ENCODE measurements at places on chromosomes 16 and 17.

DNA sequence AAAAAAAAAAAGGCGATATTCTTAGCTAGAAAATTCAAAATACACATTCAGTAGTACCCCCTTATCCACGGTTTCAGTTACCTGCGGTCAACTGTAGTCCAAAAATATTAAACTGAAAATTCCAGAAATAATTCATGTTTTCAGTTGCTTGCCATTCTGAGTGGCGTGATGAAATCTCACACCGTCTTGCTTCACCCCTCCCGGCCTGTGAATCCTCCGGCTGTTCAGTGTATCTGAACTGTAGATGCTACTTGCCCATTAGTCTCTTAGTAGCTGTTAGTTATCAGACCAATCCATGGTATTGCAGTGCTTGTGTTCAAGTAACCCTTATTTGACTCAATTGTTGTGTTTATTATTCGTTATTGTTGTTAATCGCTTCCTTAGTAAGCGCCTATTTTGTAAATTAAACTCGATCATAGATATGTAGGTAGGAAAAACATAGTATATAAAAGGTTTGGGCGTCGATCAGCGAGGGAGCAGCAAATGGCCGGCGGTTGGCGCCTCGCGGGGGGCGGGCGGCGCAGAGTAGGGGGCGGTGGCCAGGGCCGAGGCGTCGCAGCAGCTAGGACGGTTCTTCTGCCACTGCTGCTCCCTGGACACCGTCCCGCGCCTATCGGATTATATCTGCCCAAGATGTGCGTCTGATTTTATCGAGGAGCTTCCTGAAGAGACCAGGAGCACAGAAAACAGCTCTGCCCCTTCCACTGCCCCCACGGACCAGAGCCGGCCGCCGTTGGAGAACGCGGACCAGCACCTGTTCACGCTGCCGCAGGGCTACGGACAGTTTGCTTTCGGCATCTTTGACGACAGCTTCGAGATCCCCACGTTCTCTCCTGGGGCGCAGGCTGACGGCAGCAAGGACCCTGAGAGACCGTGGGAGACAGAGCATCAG lies 39.8 kb upstream of the AKAP1 start:
- DNase-seq: no peak

DNA sequence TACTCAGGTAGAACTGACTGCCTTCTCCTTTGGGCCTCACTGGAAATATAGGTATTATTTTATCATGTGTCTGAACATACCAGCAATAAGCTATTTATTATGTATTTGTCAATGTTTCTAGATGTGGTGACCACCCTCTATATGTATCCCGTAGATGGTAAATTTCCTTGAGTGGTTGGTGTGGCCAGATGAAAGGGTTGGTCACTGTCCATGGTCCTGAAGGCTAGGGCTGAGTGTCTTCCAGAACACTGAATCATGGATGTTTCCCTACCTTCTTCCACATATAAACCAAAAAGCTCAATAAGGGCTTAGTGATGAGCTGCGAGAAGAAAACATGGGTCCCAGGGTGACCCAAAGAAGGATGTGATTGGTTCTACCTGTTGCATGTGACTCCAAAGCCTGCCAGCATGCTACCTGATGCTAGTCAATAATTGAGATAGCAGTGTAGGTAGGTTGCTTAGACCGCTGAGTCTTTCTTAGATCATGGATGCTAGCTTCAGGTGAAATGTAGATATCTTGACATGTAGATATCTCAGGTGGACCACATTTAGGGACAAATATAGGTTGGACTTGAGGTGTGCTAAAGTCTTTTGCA lies 150.3 kb downstream of the ASIC2 start:
- DNase-seq: no peak

GRCh38 chr16:82070656-82071369 lies 35.8 kb downstream of the HSD17B2 start:
- DNase-seq: no peak

DNA sequence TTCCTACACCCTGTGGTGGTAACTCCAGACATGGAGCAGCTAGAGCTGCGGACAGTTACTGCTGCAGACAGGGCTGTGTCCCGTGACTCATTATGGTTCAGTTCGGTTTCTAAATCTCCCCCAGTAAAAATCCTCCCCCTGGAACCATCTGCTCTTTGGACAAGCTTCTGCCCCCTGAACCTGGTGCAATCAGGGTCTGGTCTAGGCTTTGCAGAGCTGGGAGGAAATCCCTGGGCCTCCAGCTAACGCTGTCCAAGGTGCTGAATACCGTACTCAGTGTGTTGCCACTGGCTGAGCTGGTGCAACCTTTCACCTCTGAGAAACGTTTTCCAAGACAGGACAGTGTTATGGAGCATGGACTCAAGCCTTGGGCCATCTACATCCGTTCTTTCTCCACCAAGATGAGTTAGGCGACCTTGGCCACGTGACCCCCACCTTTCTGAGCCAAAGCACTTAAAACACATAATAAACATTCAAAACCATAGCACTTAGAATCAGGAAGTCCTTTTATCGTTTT lies 142.0 kb downstream of the CPPED1 start:
- no peak for DNase-seq

- no peak for DNase-seq
Observed at GRCh38 chr16:3797904-3798811, 80.8 kb upstream of the TRAP1 start.

- DNase-seq: peak; percentile 3
Observed at GRCh38 chr16:49980166-49980565, 44.9 kb upstream of the CNEP1R1 start.

- DNase-seq: no peak
Observed at GRCh38 chr16:68469796-68470460, 21.6 kb upstream of the SMPD3 start.

DNA sequence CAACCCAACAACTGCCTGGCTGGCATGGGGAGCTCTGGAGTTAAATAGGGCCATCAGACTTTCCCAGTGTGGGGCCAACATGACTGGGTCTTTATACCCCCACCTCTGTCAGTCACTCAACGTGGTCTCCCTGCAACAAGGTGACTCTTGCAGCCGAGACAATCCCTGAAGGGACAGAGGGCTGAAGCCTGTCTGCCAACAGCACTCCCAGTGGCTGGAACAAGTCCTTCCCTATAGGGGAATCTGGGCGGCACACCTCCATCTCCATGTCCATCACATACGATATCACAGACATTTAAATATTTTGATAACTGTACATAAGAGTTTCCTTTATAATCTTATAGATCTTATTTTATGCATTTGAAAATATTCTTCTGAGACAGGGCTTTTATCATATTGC lies 4.8 kb upstream of the MAPT start:
- DNase-seq: no peak

GRCh38 chr17:20190605-20191004 lies 181.4 kb downstream of the SPECC1 start:
- DNase-seq: no peak
